ENCODE measurements at places on chromosomes 16 and 17. TPM values are rescaled to one million over a fixed set of nuclear protein-coding genes. Genes with fewer than 3 reads are reported as not detected.

DNA sequence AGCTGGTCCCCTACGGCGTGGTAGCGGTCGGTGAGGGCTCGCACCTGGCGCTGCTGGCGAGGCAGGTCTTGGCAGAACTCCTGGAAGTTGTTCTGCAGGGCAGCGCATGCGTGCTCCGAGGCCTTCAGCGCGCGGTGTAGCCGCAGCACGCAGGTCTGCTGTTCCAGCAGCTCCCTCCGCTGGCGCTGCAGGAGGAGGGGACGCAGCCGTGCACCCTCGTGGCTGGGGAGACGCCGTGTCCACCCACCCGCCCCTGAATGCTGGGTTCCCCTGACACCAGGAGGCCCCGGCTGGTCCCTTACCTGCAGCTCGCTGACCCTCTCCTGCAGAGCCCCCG, 12.2 kb downstream of the EVPL start:
- DNase-seq = no peak

CACNG1 gene
- not detected for total RNA-seq

GRCh38 chr17:78805301-78805700, 23.2 kb upstream of the CYTH1 start:
- no peak for DNase-seq

DPEP3 gene
- total RNA-seq = not detected

SOX15 gene
- 0.93 TPM for total RNA-seq

GRCh38 chr17:33525186-33525585, 232.1 kb upstream of the ASIC2 start:
- no peak for DNase-seq

DNA sequence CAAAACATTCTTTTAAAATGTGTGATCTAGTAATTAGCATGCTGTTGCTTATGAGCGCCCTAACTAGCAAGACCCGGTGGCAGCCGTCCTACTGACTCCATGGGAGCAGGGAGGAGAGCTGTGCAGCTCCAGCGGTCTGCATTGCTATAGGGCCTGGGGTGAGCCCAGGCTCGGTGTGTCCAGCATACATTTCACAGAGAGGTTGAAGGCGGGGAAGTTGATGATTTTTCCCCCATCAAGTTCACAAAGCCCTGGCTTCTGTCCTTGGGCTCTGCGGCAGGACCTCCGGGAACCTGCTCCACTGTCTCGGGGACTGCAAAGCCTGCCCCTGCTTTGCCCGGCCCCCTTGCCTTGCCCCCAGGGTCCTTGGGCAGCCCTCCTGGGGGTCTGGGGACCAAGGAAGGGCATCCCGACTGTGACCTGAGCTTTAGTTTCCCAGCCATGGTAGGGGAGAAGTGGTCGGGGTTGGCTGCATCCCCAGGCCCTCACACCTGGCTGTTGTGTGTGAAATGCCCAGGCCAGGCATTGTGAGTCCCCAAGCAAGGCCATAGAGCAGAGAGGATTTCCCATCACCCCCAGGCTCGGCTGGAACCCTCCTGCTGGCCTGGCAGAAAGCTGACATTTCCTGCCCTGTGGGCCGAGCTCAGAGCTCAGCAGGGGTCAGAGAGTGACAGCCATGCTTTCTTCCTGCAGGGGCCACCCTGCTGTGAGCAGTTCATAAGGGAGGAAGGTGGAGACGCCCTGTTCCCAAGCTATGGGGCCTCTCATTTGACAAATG, 24.8 kb downstream of the KCNJ12 start:
- no peak for DNase-seq

DNA sequence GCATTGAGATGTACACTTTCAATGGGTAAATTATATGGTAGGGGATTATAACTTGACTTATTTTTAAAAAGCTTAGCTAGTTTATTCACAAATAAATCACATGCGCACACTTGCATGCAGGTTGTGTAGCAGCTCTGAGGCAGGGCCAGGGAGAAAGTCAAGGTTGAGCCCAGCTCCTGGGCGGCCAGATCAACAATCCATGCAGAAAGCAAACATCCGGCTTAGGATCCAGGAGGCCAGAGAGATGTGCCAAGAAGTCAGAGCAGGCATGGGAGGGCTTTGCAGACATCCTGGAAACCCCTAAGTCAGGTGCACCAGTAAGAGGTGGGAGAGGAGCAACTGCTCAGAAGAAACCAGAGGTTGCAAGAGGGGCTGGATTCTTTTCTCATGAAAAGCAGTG, 186.5 kb downstream of the AXIN2 start:
- no peak for DNase-seq

- no peak for DNase-seq
Measured at GRCh38 chr17:1907909-1908698, 78.3 kb downstream of the RPA1 start.

SBK1 gene
- 2.8 TPM for total RNA-seq

MFSD6L gene
- not detected for total RNA-seq

DNA sequence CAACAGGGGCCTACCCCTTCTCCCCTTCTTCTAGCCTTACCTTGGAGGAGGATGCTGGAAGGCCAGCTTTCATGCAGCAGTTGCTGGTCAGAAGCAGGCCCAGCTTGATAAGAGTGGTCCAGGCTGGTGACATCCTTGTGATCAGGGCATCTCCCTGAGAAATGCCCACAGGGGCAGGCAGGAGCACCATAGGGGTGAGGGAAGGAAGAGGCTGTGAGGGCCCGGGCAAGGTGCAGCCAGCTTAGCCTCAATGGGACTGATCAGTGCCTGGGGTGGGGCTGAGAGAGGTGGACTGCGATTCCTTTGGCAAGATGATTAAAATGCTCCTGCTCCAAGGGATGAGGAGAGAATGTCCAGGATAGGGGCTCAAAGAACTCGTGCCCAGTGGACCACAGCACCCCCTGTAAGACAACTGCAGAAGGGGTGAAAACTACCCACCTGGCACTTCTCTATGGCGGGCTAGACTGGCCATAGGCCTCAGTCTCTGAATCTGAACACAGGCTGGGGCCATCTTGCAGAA, 9.5 kb upstream of the GALK1 start:
- no peak for DNase-seq

SMPD3 gene
- total RNA-seq = 2.8 TPM

- DNase-seq = no peak
Measured at GRCh38 chr17:80511222-80512180, 33.1 kb upstream of the RPTOR start.

GRCh38 chr17:17104494-17104893, 62.2 kb downstream of the MPRIP start:
- DNase-seq = no peak

GRCh38 chr17:45883063-45883462, 11.3 kb upstream of the MAPT start:
- no peak for DNase-seq

PARD6A gene
- 2.6 TPM for total RNA-seq

DNA sequence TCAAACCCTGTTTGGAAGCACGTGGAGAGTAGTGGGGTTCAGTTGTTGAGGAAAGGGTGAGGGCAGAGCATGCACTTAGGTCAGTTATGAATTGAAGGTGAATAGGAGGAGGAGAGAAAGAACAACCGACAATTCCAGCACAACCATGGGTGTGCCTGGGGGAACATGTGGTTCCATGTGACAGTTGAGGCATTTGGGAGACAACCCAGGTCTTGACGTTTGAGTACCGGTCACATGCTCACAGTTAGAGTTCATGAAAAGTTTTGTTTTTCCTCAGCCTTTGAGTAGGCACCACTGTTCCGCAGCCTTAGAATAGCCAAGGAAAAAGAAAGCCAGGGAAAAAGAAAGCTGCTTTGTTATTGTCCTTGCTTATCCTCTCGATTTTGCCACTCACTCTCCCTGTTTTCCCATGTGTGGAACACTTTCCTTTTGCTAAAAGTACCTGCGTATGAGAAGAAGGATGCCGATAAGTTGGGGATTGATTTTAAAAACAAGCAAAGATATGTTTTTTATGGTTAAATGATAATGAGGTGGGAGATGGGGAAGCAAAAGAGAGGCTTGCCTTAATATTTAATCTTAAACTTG, 25.6 kb upstream of the ABCC11 start:
- DNase-seq = no peak

DNA sequence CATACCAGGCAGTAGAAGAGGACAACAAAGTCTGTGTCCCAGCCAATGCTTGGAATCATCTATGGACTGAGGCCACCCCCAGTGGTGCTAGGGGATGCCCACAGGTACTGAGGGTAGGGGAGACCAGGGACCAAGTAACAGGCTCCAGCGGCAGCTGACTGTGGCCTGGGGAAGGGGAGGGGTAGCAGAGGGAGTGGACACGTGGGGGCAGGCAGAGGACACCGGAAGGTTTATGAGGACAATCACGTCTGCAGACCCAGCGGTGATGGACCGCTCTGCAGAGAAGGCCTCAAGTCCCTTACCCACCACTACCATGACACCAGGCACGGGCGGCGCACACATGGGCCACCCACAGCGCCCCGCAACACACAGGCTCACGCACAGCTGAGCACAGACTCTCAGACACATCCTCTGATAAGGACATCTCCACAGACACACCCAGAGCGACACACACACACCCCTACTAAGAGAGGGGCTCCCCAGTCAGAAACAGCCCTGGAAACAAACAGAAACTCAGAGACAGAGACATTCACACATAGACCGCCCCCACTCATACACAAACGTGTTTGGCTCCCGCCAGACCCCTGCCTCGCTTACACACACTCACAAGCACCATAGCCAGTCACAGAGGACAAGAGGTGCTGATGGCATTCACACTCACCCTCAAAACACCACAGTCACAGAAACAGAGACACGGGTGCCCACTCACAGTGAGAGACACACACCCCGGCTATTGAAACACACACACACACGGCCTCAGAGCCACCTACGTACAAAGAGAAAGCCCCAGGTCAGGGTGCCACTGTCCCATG, 35.8 kb downstream of the SRCIN1 start:
- DNase-seq = no peak

OR1F1 gene
- total RNA-seq = not detected

DNA sequence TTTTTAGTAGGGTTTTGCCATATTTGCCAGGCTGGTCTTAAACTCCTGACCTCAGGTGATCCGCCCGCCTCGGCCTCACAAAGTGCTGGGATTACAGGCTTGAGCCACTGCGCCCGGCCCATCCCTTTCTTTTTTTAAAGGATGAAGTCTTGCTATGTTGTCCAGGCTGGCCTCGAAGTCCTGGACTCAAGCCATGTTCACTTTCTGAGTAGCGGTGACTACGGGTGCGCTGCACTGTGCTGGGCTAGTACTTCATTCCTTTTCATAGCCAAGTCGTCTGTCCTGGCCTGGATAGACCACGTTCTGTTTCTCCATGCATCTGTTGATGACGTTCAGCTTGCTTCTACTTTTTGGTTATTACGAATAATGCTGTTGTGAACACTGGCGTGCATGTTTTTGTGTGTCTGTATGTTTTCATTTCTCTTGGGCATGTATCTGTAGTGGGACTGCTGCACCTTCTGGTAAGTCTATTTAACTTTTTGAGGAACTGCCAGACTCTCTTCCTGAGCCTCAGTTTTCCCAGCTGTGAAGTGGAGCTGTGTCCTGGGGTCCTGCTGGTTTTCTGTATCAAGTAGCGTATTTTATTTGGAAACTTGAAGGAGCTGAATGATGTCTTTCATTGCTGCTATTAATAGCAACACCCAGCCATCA, 40.0 kb upstream of the GSE1 start:
- no peak for DNase-seq

RSKR gene
- total RNA-seq = 3.4 TPM

DNA sequence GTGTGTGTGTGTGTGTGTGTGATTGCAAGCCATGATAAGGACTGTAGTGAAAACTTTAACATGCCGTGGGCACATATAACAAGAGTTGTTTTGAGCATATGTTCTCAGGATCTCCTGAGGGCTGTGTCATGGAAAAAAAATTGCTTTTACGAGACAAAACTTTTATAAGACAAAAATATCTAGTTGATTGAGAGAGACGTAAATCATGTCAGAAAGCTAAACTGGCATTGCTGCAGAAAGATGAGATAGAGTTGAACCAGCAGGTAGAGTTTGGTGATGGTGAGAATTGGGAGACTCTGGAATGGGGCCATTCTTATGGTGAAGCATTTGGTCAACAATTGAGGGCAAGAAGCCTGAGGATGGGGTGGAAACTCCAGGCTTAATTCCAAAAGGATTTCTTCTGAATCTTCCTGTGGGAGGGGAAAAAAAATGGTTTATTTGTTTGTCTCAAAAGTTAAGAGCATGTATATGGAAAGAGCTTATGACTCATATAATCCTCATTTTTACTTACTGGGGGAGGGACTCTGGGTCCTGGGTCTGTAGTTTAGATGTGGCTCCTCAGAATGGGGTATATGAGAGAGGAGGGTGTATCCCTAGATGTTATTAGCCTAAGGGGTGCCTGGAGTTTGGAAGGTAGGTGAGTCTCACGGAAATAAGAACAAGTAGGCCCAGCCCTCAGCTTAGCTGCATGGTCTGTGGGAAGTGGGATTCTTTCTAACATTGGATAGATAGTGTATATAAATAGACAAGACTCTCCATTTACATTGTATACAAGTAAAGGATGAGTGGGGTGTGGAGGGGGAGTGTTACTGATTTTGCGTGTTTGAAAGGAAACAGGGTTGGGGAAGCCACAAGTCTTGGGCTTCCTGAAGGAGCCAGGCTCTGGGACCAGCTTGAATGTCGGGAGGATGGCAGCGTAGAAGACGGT, 7.1 kb downstream of the MINK1 start:
- no peak for DNase-seq

DNA sequence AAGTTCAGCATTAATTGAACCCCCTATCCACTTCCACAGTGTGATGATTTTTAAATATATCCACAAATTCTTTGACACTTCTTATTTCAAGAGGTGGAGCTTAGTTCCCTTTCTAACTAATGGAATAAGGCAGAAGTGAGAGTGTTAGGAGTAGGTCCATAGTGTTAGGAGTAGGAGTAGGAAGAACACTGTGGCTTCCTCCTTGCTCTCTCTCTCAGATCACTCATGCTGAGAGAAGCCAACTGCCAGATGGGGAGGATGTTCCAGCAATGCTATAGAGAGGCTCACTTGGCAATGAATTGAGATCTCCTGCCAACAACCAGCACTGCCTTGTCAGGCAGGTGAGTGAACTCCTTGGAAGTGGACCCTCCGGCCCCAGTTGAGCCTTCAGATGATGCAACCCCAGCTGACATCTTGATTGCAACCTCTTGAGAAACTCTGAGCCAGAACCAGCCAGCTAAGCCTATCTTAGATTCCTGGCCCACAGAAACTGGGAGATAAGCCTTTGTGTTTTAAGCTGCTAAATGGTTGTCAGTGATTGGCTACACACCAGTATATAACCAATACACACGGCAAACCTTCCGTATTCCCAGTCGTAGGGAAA, 44.3 kb downstream of the SPECC1 start:
- DNase-seq = no peak

ALDOA gene
- 3,478 TPM for total RNA-seq

DNA sequence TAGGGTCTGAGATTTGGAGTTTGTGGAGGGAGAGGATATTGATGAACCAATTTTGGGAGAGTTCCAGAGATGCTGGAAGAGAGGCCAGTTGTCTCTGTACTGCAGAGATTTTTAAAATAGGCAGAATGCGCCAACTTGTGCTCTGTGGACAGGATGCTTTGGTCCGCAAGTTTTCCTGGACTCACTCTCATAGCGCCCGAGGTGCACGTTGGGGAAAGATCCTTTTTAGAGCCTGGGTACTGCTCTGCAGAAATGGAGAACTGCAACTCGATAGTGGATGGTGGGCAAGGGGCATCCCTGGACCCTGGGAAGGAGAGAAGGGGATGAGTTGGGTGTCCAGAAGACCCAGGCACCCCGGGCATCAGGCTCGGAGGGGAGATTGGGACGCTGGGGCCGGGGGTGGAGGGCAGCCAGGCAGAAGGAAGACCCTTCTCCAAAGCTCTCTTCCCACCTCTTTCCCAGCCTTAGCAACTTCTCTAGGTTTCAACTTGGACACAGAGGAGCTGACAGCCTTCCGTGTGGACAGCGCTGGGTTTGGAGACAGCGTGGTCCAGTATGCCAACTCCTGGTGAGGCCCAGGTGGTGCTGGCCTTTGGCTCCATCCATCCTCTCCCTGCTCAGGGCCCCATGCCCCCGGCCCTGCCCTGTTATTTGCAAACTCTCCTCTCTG, 590 bp downstream of the ITGAX start:
- DNase-seq = no peak

DNAH9 gene
- total RNA-seq = not detected

PLCG2 gene
- 4.7 TPM for total RNA-seq

Measured in heart left ventricle (tissue), 16 donors.